Osteoblast (primary cell): ENCODE measurements at places on chromosomes 11 and 22. TPM values are rescaled to one million over a fixed set of nuclear protein-coding genes. Genes with fewer than 3 reads are reported as not detected.
A peak's percentile ranks its signal among the peaks of the same experiment; 100 is the strongest.

DNA sequence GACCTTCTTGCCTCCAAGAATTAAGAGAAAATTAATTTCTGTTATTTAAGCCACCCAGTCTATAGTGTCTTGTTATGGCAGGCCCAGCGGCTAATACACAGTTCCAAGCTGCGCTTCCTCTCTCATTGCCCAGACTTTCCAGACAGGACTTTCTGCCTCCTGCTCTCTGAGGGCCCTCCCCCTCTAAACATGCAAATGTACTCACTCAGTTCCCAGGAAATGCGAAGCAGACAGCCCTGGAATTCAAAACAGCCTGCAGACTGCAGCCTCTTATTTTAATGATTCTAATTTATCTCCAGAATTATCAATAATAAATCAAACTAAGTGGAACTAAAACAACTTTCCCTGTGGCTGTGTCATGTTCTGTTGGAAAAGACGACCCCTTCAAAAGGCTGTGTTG is 115.5 kb upstream of the ISX start:
- no peak for DNase-seq

DNA sequence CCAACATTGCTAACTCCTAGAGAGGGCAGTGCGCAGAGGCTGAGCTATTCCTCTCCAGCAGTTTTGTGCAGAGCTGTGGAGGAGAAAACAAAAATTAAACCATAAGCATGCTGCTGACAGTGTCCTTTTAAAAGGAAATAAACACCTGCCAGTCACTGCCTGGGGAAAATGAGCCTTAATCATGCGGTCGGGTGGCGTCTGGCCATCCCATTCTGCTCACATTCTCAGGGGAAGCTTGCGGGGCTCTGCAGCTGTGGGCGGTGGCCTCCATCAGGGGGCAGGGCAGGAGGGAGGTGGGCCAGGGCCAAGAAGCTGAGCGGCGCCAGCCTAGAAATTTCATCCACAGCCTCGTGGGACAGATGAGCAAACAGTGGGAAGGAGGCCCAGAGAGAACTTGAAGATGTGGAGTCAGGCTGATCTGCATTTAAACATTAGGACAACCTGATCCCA is 71.0 kb upstream of the TP53I11 start:
- peak; percentile 86 for DNase-seq

- peak; percentile 62 for DNase-seq
Observed at GRCh38 chr11:118948000-118948399, 8.1 kb upstream of the UPK2 start.

GRCh38 chr22:17348464-17349103 is 20.7 kb upstream of the CECR2 start:
- DNase-seq = no peak

DNA sequence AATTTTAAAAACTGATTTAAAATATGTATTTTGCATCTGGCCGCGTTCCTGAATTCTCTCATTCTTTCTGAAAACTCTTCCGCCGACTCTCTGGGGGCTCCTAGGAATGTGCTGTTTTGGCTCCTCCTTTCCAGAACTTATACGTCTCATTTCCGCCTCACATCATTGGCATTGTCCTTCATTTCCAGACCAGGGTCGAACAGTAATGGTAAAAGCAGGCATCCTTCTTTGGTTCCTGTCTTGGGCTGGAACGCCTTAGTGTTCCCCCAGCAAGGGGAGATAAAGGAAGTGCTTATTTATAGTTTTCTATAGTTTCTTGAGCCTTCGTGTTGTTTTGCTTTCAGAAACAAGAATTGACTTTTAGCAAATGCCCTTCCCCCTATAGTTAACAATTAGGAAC is 10.9 kb upstream of the TNNT3 start:
- DNase-seq = peak; percentile 87

DNA sequence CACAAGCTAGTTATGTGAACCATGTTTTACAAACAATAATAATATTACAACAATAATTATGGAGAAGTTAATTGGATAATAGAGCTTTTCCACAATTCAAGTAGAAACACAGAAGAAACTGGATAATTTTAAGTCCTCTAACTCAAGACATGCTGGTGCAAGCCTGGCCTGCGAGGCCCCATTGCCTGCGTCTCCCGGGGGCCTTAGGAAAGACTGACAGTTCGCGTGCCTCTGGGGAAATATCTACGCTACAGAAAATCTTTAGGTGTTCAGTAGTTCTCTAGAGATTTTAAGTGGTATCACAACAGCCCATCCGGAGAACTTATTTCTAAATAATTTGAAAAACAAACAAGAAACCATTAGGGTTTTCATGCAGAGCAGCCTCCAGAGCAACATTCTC is 23.2 kb downstream of the GAL start:
- no peak for DNase-seq

DNA sequence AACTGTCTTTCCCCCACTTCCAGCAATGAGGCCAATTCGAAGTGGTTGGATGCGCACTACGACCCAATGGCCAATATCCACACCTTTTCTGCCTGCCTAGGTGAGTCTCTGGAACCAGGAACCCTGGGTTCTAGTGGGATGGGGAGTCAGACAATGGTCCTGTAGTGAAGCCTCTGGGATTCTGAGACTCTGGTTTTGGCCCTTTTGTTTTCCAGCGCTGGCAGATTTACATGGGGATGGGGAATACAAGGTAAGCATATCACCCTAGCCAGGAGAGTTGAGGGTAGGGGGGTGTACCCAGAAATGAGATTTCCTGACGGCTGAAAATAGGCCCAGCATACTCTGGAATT is 530 bp downstream of the BBS1 start:
- DNase-seq = peak; percentile 49

DNA sequence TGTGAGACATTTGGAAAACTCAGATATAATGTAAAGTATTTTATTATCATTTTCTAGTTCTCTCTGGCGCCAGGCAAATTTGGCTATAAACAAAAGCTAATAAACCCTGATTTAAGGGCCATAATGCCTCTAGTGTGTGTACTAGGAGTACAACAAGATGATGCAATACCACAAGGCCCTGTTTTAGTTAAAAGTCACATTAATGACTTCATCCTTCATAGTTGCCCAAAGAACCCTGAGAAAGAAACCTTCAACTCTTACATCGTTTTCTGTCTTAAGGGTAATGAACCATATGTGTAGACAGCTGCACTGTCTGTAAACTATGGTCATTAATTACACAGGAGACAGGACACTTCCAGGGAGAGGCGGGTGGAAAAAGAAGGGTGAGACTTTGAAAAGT is 538.4 kb downstream of the FAM181B start:
- no peak for DNase-seq

DNA sequence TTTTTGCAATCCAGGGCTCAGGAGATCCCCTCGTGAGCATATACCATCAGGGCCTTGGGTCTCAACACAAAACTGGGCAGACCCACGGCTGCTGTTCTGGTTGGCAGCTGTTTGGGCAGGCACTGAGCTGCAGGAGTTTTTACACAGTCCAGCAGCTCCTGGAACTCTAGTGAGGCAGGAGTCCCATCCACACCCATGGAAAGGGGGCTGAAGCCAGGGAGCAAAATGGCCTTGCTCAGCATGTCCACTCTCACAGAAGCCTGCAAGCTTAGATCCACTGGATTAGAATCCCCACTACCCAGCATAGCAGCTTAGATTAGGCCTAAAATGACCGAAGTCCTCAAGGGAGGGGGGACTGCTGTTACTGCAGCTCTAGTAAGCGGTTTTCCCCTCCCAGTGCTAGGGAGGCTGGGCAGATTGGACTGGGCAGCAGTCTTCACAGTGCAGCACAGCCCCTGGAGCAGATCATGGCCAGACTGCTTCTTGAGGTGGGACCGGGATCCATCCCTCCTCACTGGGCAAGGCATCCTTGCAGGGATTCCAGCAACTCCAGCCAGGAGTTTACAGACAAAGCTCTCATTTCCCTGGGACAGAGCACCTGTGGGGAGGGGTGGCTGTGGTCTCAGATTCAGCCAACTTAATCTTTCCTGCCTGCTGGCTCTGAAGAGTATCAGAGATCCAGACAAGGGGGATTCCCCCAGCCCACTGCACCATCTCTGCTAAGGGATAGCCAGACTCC is 36.4 kb upstream of the CARD16 start:
- DNase-seq = no peak

GRCh38 chr11:38089726-38090125 is 1491.7 kb upstream of the RAG2 start:
- no peak for DNase-seq

GRCh38 chr11:6927030-6927617 is 898 bp downstream of the ZNF215 start:
- peak; percentile 58 for DNase-seq

GRCh38 chr11:43418197-43418596 is 59.5 kb downstream of the TTC17 start:
- DNase-seq = no peak

GRCh38 chr11:126362879-126363655 is 7.6 kb downstream of the ST3GAL4 start:
- DNase-seq = peak; percentile 14

DNA sequence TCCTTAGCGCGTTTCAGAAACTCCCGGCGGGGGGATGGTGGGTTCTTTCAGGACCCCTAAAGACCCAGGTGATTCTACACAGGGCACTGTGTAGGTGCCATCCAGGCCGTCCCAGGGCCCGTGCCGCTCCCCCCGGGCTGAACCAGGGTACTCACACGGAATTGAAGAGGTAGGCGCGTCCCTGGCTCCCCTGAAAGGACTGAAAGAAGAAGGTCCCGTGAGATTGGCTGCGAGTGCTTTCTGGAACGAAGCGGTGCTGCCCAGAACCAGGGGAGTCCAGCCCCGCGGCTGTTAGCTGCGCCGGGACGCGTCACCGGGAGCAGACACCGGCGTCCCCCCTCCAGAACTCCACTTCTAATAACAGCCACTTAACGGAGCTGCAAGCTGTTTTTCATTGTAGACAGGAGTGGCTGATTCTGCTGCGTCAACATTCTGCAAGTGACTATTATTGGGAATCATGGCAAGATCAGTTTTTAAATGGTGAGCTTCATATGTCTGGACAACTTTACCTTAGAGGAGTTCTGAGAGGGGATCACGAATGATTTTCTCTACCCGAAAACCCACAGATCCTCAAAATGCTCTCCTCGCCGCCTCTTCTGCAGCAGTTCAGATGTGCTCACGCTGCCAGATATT is 31.8 kb downstream of the YPEL1 start:
- peak; percentile 17 for DNase-seq

DNA sequence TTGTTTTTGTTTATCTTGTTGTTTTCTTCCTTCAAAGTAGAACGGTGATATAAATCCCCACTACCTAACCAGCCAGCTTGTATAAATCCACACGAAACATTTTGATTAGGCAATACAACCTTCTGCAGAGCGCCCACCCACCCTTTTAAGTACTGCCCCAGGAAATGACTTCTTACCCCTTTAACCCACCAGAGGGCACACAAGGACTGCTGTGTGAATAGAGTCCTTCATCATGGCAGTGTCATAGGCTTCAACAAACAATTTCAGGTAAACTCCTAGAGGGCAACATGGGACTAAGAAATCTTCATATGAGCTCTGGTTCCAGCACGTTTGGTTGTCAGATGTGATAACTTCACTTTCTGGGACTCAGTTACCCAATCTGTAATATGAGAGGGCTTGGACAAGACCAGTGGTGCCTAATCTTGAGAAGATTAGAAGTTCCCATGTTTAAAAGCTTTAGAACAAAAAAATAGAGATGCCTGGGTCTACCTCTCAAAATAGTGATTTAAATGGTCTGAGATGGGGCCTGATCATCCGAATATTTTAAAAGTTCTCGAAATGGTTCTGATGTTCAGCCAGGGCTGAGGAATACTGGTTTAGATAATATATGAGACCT is 56.1 kb downstream of the PIWIL4 start:
- DNase-seq = peak; percentile 73

- DNase-seq = no peak
Observed at GRCh38 chr11:105538588-105538987, 71.3 kb upstream of the GRIA4 start.

GRCh38 chr22:46582281-46582933 is 37.8 kb upstream of the GRAMD4 start:
- peak; percentile 56 for DNase-seq

DNA sequence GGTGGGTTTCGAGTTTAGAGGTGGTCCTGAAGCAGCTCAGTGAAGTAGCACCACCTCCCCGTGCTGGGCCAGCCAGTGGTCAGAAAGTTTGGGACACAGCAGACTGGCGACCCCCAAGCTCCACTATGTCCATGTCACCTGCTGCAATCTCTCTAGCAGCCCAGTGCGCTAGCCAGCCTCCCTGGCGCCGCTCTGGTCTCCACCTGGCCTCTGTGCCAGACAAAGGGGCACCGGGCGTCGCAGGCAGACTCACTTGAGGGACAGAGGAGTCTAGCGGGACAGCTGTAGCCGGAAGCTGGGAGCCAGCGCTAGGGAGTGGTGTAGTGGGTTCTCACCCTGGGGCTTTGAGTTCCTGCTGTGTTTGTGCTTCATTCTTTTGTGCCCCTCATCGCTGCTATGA is 25.5 kb downstream of the MYBPC3 start:
- peak; percentile 32 for DNase-seq

- DNase-seq = peak; percentile 66
Observed at GRCh38 chr11:34643846-34644245, 23.0 kb downstream of the EHF start.

GRCh38 chr11:134060316-134060715 is 8.6 kb upstream of the JAM3 start:
- DNase-seq = no peak

DNA sequence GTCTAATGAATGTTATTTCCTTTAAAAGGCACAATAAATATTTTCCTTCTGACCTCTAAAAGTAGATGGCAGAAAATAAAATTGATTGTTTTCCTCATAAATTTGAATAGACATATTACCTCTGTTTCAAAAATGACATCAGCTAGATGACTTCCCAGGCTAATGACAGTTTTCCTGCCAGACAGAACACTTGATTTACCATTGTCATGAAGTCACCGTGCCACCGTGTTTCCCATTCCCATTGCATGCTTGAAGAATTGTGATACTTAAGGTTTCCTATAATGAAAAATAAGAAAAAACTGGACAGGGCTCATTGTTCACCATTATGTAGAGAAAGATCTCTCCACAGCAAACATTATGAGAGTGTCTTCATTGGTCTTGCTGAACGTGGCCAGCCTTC is 151.1 kb downstream of the NCAM1 start:
- no peak for DNase-seq

DNA sequence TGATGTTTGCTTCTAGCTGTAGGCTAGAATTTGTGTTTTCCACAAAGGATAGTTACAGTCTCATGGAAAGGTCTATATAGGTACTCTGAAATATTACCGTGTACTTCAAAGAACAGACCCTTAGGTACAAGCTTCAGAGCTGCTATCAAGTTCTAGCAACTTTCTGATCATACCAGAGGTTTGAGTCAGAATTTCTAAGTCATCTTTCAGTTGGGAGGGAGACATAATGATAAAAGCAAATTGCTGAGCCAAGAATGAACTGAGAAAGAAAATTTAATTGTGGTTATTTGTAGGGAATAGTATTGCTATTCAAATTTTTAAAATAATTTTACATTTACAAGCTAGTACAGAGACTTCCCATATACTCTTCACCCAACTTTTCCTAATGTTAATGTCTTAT is 19.9 kb upstream of the ME3 start:
- DNase-seq = no peak

Gene OR52N4
- not detected in 2 replicates for total RNA-seq

Gene CHRM1
- under 0.01 TPM in 1 of 2 replicates, not detected in the other for total RNA-seq

Gene HBB
- total RNA-seq = not detected in 2 replicates

Gene CYP2D6
- 0.29 and 0.36 TPM in 2 replicates for total RNA-seq

Gene SLC17A6
- total RNA-seq = not detected in 2 replicates

Gene MS4A4A
- total RNA-seq = under 0.01 and 0.36 TPM in 2 replicates

Gene MS4A7
- total RNA-seq = under 0.01 and 0.36 TPM in 2 replicates

Gene JHY
- 11.8 and 12.7 TPM in 2 replicates for total RNA-seq

Gene CYP2R1
- total RNA-seq = 12.7 and 16.8 TPM in 2 replicates

Gene C11orf16
- total RNA-seq = 0.29 TPM in 1 of 2 replicates, not detected in the other
